ENCODE measurements at places on chromosomes 13 and 19.

DNA sequence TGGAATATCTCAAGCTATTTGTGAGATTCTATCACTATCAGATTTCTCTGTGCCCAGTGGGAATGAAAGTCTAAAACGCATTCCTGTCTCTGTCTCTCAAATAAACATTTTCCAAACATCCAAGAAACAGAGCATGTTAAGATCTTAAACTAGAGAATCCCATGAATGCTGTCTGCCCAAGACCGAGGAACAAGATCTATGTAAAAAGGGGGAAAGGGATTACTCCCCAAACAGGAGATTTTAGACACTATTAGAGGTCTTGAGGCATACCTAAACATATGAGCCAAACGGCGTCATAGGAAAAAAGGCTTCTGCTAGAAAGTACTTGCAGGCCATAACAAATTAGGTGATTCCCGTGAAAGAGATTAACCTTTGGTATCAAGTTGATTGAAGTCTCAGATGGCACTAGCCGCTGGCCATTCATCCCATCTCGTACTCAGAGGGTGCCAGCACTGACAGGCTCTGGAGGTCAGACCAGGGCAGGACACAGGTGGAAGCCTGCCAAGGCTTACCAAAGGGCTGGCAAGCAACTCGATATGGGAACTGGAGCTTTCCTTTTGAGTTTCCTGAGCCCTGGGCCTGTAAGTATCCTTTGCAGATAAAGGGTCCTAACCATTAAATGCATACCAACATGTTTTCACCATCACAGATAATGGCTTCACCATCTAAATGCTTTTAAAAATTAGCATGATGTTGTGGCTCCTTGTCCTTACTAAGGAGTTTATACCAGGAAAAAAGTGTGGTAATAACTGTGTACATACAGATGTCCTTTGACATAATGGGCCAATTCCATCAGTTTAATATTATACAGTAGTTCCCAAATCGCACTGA, 225.2 kb downstream of the FOXO1 start:
- no peak for DNase-seq

DNA sequence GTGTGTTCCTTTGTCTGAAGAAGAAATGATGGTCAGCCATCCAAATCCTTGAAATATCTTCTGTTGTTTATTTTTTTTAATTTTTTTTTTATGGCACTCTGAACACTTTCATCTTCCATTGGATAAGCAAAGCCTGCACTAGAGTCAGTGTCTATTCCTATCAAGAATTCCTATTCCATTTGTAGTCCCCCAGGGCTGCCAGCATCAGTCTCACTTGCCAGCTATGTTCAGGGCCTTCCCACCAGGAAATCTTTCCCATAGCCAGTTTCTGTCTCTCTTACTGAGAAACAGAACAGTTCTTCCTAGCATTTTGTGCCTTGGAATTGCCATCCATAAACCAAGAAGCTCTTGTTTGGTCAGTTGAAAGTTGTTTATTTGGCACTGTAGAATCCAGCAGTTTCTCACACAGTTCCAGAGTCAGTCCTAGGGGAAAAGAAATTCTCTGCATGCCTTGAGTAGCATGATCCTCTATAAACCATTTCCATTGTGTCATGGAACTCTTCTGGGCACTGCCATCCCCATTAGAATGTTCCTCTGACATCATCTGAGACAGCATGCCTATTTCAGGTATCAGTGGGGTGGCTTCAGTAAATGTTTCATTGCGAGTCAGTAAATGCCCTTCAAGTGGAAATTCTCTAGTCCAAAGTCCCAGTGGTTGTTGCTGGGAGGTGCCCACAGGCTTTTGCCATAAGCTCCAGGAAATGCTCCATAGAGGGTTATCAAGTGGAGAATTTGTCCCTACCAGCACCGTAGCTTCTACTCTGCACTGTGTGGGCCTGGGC, 18.7 kb upstream of the SPRYD7 start:
- DNase-seq, result no peak

DNA sequence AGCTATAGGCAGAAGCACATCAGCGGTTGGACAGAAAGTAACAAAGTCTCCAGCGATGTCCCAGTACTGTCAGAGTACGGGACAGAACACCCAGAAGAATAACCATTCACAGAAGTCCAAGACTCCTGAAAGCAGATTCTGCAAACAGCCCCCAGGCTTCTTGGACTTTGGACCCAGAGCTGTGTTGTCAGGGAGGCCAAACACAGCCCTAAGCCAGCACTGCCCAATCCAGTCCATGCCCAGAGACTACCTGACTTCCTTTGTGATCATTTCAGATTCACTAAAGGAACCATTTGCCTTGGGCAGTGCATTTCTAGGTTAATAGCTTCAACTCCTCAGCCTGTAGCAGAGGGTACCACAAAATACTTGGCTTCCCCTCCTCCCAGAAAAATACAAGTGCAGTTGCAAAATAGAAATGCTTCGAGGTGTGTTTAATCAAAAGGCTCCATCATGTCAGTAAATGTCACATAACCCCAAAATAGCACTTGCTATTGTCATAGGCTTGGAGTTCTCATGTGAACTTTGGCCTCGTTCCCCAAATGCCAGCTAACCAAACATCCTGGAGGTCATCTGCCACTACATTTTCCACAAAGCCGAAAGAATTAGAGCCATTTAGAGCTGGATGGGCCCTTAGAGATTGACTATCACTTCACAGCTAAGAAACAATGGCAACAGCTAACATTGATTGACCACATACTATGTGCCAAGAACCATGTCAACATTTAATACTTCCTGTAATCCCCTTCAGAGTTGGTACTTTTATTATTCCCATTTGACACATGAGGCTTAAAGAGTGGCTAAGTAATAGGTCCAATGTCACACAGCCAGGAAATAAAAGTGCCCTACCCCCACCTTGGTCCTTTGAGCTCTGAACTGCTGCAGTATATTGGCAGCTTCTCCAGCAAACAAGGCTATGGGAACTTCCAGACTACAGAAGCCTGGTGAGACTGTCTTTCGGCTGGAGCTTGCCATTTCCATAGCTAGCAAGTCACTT, 329.9 kb downstream of the FOXO1 start:
- DNase-seq, result no peak

DNA sequence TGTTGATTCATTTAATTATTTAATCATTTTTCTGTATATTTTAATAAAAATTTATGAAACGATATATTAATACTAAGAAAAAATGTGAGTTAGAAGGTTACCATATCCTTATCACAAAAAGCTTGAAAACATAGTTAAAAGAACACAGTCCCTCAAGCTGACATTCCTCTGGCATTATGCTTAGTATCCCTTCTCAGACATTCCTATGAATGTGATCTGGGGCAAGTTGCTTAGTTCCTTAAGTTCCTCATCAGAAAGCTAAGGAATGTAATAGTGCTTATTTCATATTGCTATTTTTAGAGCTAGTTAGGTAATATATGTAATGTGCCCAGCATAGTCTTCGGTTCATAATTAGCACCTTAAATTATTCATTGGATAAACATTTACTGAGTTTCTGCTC, 122.8 kb downstream of the MTUS2 start:
- no peak for DNase-seq

DNA sequence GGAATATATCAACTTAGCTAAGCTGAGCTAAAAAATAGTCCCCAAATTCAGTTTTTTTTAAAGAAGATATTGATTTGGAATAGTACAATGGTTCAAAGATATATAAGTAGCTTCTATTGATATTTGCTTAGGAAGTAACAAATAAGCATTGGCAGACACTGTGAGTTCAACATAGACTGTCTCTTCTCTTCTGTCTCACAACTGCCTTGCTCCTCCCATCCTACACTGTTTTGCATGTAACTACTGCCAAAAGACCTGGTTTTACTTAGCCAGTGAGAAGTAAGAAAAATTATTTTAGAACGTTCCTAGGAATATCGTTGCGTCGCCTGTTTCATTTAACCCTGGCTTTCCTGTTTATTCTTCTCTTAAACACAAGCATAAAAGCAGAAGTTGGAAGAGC, 859.0 kb upstream of the SPRY2 start:
- no peak for DNase-seq

- no peak for DNase-seq
Observed at GRCh38 chr13:33560726-33561125, 257.2 kb upstream of the RFC3 start.

Measured in NCI-H524 (cell line).